ENCODE measurements at places on chromosomes 6 and 20.

DNA sequence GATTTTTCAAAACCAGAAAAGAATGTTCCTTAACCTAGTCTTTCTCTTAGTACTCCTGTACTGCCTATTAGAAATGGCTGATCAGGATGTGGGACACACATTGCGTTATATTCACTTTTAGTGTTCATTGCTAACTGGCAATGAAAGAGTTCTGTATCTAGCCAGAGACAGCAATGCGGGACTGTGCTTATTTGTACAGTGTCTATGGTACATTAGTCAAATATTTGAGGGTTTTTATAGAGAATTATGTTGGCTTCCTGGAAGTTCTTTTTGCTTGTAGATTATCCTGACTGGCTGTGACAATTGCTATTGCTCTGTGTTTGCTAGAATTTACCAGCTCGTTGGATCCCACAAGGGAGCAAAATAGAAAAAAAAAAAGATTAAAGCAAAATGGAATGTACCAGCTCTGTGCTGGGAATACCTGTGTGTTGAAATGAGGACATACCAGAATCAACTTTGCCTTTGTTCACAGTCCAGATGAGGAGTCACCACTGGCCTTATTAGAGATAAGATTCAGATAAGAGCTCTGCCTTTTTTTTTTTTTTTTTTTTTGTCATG, 22.4 kb upstream of the IFNGR1 start:
- DNase-seq: no peak

- peak; percentile 54 for DNase-seq
These were observed at the start of gene SDC4 for GRCh38 chr20:45347936-45348778. Gene SDC4, minus strand, starts transcription at chr20:45348424. Its CDS starts 40 bp downstream, at chr20:45348384.

- DNase-seq: no peak
These were observed 198.4 kb downstream of the SYNDIG1 start for GRCh38 chr20:24667689-24668383.

DNA sequence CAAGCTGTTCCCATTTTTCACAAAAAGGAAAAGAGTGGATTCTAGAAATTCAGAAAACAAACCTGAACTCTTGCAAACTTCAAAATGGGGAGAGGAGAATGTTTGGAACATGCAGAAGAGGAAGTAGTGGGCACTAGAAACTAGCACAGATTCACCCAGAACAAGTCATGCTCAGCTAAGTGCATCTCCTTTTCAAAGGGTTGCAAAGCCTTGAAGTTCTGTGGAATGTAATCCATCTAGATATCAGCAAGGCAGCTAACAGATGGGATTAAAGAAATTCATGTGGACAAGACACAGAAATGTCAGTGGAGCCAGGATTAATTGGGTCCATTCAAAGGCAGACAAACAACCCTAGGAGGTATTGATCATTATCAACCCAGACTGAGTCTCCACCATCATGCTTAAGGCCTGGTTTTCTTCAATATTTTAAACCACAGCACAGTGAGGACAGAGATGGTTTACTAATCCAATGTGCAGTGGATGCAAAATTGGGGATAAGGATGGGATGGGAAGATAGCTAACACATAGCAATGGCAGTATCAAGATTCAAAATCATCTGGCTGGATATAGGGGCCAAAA, 31.3 kb downstream of the KCNK5 start:
- DNase-seq: no peak

- no peak for DNase-seq
These were observed 491.6 kb upstream of the CDH4 start for GRCh38 chr20:60760256-60761000.

- DNase-seq: no peak
These were observed 81.7 kb downstream of the PERP start for GRCh38 chr6:138025528-138025978.

- no peak for DNase-seq
These were observed 7.3 kb upstream of the MDFI start for GRCh38 chr6:41630946-41631345.

DNA sequence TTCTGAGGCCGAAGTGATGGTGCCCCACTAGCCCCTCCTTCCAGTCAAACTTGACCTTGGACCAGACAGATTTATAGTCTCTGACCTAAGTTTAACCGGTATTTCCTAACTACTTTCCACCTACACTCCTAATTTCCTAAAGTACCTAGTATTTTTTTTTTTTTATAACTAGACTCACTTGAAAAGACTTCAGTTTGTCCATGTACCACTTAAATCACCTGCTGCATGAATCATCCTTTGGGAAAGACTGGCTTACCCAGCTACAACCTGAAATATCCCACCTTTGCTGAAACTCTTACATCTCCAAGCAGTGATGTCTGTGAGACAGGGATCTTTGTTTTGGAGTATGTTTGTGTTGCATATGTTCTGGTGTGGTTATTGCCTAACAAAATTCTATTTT, 71.1 kb downstream of the ZDHHC14 start:
- DNase-seq: no peak

- DNase-seq: no peak
These were observed 111.2 kb downstream of the PDE7B start for GRCh38 chr6:135962731-135963130.

GRCh38 chr20:63573647-63574131, 350 bp downstream of the HELZ2 start:
- DNase-seq: no peak

DNA sequence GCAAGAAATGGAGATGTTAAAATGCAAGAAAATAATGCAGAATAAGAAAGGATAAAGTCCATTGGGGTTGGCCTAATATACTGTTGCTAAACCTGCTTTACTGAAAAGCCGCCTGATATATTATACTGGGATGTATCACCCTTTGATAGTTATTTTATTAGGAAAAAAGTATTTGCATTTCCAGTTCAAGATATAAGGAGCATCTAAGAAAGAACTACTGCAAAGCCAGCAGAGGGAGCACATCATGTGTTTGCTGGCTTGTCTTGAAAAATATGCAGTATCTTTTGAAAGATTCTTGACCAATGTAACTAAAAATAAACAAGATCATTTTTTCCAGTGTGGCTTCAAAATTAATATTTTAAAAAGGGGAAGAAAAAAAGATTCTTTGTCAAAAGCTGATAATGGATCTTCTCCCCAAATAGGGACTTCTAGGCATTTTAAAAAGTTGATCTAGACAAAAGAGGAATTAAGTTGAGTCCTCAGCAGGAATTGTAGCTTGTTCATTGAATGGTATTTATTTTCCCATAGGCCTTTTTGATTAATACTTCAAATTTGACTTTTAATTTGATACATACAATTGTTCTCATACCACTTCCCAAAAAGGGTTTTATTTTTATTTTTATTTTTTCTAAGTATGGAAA, 214.9 kb downstream of the ZFAND3 start:
- no peak for DNase-seq

GRCh38 chr6:73704260-73704659, 8.3 kb downstream of the CD109 start:
- DNase-seq: no peak

DNA sequence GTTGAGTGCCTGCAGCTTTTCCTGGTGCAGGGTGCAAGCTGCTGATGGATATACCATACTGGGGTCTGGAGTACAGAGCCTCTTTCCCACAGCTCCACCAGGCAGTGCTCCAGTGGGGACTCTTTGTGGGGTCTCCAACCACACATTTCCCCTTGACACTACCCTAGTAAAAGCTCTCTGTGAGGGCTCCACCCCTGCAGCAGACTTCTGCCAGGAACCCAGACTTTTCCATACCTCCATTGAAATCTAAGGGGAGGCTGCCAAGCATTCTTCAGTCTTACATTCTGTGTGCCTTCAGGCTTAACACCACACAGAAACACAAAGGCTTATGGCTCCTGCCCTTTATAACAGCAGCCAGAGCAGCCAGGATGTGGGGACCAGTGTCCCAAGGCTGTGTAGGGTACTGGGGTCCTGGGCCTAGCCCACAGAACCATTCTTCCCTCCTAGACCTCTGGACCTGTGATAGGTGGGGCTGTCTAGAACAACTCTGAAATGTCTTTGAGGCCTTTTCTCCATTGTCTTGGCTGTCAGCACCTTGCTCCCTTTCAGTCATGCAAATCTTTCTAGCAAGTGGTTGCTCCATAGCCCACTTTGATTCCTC, 65.7 kb downstream of the TBXT start:
- no peak for DNase-seq

- DNase-seq: peak; percentile 57
These were observed 19.8 kb upstream of the MAP1LC3A start for GRCh38 chr20:34538671-34539123.

- no peak for DNase-seq
These were observed 35.2 kb downstream of the DOK5 start for GRCh38 chr20:54510541-54511129.

- no peak for DNase-seq
These were observed 224.5 kb downstream of the GMDS start for GRCh38 chr6:2020909-2021308.

- no peak for DNase-seq
These were observed 69.9 kb downstream of the SGK1 start for GRCh38 chr6:134247844-134248580.

- DNase-seq: peak; percentile 10
These were observed 23.7 kb downstream of the PEX7 start for GRCh38 chr6:136846046-136846445.

GRCh38 chr6:17120019-17120418, 18.2 kb downstream of the STMND1 start:
- no peak for DNase-seq

DNA sequence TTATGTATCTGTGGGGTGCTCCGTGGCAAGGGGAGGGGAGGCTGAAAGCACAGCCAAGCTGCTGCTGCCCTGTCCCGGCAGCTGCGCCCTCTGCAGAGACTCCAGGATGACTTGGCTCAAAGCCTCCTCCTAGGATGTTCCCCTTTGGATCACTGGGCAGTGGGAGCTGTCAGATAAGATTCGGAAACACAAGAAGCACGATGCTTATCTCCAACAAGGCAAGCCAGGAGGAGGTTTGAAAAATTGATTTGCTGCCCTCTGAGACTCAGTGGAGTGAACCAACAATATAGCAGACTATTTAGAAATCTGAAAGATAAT, 776.4 kb downstream of the C6orf118 start:
- no peak for DNase-seq

GRCh38 chr20:52899041-52899608, 73.0 kb upstream of the TSHZ2 start:
- DNase-seq: no peak

GRCh38 chr6:40348591-40348990, 238.6 kb downstream of the LRFN2 start:
- DNase-seq: no peak

- DNase-seq: no peak
These were observed 12.4 kb downstream of the TRIM15 start for GRCh38 chr6:30175765-30176164.

GRCh38 chr6:148528292-148528691, 185.7 kb downstream of the SASH1 start:
- no peak for DNase-seq

DNA sequence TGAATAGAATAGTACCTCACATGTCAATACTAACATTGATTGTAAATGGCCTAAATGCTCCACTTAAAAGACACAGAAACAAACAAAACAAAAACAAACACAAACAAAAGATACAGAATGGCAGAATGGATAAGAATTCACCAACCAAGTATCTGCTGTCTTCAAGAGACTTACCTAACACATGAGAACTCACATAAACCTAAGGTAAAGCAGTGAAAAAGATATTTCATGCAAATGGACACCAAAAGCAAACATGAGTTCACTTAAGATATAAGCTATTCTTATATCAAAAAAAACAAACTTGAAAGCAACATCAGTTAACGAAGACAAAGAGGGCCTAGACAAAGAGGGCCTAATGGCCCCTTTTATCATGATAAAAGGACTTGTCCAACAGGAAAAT, 47.3 kb upstream of the ZNF133 start:
- DNase-seq: no peak

- DNase-seq: no peak
These were observed 29.1 kb upstream of the SLC2A12 start for GRCh38 chr6:134081506-134081905.

Measured in activated CD4-positive, alpha-beta T cell treated with anti-CD3 and anti-CD28 coated beads, Interleukin-2, amount 50 U/mL, for 1 hour (primary cell).